Upper lobe of left lung (tissue), 6 donors: ENCODE measurements at places on chromosomes 2 and 18.

DNA sequence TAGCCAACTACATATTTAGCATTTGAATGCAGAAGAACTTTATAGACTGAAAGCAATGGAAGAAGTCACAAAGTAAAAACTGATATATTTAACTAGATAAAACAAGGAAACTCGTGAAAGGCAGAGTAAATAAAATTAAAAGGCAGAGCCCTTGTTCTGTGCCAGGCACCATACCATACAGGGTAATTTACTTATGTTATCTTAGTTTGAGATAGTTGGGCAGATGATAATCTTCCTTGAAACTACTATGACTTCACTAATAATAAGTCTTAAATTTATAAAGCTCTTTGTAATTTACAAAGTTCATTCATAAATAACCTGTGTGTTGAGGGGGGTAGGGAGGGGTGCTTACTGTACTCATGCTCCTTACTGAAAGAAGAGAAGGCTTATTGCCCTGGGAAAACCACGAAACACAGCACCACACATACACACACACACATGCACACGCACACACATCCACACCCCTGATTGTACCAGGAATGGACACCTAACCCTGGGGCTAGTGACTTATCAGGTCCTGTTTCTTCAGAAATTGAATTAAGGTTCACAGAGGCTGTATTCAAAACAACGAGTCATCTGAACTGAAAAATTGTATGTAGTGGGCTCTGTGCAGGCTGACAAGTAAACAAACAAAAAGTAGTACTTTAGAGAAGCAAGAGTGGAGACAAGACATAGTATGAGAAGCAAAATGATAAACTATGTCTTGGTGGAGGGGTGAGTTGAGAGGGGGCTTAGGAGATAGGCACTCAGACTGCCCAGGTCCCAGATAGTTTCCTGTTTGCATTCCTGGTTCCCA lies 38.1 kb downstream of the AGFG1 start:
- no peak for DNase-seq

DNA sequence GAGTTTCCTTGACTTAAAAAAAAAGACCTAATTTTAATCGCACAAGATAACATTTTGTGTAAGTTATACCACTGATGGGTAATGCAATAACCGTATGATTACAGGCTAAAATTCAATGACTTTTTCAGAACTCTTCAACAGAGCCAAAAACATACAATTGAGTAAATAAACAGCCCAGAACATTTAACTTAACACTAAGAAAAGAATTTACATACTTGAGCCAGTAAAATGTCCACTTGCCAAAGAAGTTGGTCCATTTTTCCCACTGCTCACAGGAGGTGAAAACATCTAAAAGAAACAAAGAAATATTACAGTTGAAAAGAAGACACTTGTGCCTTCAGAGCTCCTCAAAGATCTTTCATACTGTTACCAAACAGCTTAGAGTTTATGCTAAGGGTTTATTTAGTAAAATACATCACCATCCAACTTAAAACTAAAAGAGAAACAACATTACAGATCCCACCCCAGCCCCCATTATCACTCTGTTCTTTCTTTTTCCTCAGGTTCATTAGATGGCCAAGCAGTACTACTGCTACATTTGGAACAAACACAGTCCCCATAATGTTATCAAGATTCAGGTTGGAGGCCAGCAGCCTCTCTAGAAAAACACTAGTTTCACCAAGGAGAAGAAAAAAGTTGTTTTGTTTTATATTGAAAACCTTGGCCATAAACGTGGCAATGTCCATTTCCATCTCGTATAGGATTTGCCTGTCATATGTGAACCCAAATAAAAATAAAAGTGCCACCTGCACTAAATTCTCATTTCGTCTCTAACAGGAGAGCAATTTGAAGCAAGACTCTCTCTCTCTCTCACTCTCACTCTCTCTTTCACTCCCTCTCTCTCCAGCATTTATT lies 2.7 kb downstream of the TCF4 start:
- no peak for DNase-seq

GRCh38 chr2:112897624-112897978 lies 13.4 kb upstream of the IL37 start:
- DNase-seq = no peak

GRCh38 chr18:51185075-51185474 lies 12.4 kb downstream of the MEX3C start:
- DNase-seq = no peak

GRCh38 chr2:99520813-99521212 lies 31.0 kb upstream of the REV1 start:
- DNase-seq = peak; percentile 48

- DNase-seq = no peak
Measured at GRCh38 chr2:118295592-118296390, 207.5 kb downstream of the INSIG2 start.

DNA sequence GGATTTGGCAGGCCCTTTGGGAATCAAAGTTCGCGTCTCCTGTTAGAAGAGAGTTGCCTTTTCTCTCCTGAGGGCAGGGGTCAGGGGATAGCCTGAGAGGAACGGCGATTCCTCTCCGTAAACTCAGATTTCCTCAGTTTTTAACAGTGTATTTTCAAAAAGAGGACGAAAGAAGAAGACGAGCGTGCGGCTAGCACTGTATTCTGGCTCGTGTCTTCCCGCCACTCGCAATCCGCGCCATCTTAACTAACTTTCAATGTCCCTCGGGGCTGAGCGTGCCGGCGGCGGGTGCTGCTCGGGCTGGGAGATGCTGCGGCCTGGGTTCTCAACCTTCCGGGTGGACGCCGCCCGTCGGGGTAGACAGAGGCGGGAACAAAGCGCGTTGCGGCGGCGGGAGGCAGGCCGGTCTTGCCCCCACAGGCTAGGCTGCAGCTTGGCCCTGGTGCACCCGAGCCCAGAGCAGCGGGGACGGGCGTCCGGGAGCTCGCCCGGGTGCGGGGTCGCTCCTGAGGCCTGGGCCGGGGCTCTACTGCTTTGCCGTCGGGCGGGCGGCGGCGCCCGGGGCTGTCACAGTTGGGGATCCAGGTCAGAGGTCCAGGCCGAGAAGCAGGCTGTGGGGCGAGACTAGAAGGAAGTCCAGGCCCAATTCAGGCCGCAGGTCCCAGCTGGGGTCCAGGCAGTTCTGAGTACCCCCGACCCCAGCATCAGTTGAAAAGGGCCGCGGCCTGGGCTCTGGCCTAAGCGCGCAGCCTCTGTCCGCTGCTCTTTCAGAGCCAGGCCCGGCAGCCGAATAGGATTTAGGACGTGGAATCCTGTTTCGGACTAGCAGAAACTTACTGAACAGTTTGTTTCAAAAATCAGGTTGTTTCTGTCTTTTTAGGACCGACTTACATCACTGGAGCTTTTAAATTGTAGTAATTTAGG lies 11.8 kb downstream of the TBR1 start:
- DNase-seq = peak; percentile 84

- DNase-seq = no peak
Measured at GRCh38 chr2:207897541-207898353, 127.6 kb downstream of the PLEKHM3 start.

DNA sequence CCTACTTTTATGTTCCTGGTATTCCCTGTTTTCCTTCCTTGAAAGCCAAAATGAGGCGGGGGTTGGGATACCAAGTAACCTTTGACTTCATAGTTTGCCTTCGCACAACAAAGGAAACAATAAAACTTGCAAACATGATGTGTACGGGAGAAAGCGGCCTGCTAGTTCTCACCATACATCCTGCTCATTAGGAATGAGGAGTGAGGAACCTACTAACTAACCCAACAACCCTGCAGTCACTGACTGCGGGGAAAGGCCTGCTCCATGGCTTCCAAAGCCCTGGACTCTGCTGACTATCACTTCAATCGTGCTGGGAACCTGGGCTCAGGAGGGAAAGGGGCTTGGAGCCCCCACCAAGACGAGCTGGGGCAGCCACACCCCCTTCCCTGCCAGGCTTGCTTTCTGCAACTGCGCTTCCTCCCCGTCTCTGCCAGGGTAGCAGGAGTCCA lies 24.2 kb downstream of the RPL31 start:
- DNase-seq = no peak

DNA sequence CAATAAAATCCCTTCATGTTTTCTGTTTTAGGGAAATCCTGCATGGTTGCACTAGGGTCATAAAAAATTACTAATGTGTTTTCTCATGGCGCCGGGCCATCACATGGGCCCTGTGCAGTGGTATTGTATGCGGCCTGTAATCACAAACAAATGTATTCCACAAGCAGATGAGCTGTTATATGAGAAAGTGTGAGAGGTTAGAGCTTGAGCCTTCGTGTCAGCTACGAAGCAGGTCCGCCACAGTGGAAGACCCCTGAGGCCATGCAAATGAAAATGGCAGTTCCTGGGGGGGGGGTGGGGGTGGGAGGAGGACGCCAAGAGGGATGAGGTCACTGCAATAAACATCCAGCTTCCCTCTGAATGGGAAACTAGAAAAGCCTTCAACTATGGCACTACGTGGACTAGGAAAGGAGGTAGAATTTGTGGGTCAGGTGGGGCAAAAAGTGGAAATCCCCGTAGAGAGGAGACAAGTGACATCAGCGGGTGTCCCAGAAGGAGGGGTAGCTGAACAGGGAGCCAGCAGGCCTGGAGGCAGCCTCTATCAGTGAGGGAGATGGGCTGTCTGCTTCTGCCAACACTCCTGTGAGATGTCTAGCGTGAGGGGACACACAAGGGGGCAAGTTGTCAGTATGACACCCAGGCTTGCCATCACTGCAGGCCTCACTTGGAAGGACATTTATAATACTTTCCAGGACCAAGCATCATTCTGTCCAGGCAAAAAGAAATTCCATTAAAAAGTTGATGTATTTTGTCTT lies 130.3 kb upstream of the CTAGE1 start:
- no peak for DNase-seq

GRCh38 chr2:26585100-26585499 lies 56.1 kb downstream of the CIB4 start:
- DNase-seq = peak; percentile 18

GRCh38 chr18:68121826-68122225 lies 593.1 kb downstream of the TMX3 start:
- no peak for DNase-seq

GRCh38 chr2:14354231-14354630 lies 278.3 kb upstream of the LRATD1 start:
- no peak for DNase-seq

DNA sequence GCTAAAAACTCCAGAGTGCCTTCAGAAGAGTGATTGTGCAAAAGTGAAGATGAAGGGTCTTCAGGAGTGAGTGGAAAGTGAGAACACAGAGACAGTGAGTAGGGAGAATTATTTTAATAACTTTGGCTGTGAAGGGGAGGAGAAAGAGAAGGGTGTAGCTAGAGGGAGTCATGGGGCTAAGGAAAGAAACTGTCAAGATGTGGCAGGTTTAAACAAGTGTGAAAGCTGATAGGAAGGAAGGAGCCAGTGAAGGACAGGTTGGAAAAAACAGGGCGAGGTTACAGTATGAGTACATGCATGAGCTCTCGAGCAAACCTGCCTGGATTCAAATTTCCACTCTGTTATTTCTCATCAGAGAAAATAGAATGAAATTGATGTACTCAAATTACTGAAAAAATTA lies 17.8 kb downstream of the IL1F10 start:
- DNase-seq = no peak

DNA sequence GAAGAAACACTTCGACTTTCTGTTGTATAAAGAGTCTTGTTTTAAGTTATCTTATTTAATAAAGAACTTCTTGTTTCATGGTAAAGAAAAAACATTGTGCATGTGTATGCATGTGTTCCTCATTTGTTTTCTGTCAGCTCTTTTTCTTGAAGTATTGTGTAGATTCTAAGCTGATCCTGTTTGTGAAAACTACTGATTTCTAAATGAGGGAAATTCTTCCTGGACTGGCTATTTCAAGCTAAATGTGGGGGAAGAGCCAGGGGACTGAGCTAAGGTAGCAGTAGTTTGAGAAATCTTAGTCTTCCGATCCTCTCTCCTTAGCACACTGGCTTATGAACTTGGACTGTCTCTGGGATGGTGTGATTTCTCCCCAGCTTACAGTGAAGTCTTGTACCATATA lies 56.4 kb upstream of the RBMS1 start:
- DNase-seq = no peak

GRCh38 chr18:62399276-62399675 lies 74.2 kb downstream of the TNFRSF11A start:
- no peak for DNase-seq

DNA sequence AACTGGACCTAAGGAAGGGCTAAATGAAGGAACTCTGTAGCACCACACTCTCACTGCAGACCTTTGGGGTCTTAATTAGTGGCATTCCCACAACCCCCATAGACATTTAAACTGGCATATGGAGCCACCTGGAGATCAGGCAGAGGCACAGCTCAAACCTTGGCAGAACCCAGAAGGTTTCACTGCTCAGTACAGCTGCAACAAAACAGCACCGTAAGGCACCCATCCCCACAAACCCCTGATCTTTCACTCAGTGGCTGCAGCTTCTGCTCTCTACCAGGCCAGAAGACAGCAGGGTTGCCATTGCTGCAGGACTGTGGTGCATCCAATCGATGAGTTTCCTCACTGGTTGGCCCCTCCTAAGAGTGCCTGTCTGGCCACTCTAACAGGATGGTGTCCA lies 361.6 kb upstream of the VRK2 start:
- DNase-seq = no peak

DNA sequence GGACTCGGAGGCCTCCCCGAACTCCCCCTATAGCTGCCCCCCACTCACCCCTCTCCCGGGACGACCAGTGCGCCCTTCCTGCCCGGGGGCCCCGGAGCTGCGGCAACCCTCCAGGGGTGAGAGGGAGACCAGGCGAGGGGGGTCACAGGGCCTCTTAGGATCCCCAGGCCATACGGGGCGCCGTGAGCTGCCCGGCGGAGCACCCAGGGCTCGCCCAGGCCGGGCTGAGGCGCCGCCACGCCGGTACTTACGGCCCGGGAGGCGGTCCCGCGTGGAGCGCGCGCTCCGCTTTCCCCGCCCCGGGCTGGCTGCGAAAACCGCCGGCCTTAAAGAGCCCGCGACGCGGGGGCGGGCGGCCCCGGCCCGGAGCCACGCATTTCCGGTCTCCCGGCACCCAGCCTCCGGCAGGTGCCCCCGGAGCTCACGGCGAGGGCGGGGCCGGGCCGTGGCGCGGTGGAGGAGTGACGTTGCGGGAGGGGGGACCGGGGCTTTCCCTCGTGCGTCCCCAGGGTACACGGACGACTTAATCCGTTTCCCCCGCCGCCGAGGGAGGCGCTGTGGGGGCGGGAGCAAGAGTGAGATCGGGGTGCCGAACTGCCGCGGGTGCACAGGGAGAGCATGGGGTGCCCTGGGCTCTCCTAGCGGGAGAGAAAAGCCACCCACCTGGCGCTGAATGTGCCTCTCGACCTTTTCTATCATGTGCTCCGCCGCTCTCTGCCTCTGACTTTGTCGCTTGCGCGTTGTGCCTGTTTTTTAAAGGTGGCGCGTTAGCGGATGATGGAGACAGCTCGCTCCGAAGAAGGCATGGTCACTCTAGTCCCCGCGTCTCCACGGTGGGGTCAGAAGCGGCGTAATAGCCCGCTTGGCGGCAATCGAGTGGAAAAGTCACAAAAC lies at the start of gene METTL21A:
Gene METTL21A, minus strand, starts transcription at position 381 of the 894 bp plus-strand sequence. CDS start 1,019 bp downstream, outside the sequence.
- peak; percentile 98 for DNase-seq
